CD4-positive, alpha-beta T cell treated with Interleukin-4 for 4 hours (primary cell): ENCODE measurements at places on chromosomes 13 and 19.

- DNase-seq: no peak
These were observed 624.1 kb upstream of the MIR17HG start for GRCh38 chr13:90723381-90723780.

DNA sequence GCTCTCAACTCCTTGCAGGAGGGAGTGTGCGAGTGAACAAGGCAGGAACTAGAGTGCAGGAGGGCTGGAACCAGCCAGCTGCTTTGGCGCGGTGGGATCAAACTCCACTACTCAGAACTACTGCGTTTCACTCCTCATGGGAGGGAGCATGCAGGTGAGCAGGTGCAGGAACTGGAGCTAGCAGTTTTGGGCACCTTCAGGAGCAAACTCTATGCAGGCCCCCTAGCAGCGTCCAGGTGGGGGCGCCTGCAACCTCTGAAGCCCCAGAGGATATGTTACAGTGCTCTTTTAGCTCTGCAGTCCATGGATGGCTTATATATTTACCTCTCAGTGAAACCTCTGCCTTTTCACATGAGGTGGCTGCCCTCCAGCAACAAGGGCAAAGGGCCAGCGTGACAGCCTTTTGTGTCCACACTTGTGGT lies 1303.4 kb downstream of the PCDH9 start:
- no peak for DNase-seq

GRCh38 chr13:77779552-77780272 lies 82.2 kb downstream of the SLAIN1 start:
- peak; percentile 37 for DNase-seq

GRCh38 chr19:13163609-13164342 lies 13.6 kb downstream of the IER2 start:
- no peak for DNase-seq

DNA sequence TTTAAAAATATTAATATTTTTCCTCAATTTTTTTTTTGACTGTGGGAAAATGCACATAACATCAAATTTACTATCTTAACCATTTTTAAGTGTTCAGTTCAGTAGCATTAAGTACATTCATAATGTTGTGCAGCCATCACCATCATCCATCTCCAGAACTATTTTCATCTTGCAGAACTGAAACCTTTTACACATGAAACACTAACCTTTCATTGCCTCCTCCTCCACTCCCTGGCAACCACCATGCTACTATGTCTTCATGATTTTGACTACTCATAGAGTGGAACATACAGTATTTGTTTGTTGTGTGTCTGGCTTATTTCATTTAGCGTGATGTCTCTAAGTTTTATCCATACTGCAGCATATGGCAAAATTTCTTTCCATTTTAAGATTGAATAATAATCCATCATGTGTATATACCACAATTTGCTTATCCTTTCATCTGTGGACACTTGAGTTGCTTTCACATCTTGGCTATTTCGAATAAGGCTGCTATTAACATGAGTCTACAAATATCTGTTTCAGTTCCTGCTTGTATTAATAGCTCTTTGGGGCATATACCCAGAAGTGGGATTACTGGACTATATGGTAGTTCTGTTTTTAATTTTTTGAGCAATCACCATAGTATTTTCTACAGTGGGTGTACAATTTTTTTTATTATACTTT lies 376.4 kb downstream of the MTUS2 start:
- DNase-seq: no peak

GRCh38 chr13:26999499-26999898 lies 172.1 kb downstream of the USP12 start:
- no peak for DNase-seq

DNA sequence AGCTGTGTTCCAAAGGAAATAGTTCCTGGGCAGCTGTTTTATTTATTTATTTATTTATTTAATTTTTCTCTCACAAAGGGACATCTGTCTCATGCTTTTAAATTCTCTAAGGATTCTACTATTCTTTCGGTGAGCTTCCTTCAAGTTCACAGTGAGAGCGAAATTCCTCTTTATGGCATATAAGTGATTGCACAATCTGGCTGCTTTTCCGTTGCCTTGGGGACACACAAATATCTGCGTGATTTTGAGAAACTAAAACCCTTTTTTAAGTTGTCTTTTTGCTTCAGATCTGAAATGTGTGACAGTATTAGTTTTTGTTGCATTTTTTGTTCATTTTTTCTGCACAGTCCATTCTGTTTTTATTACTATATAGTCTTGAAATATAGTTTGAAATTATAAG lies 19.2 kb downstream of the ZNF486 start:
- no peak for DNase-seq

DNA sequence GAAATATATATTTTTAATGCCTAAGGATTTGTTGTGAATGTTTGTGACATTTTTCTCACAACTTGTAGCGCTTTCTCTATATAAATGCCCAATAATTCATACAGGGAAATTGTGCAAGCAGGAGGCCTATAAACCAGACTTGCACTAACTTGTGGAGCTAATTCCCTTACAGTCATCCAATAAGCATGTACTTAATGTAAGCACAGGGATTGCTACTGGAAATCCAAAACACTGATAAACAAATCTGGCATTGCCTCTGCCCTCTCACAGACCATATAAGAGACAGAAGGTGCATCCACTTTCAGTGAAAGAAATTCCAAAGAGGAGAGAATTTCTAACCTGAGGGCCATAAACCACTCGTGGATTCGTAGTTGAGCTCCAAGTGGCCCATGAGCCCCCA lies 518.8 kb downstream of the MYO16 start:
- no peak for DNase-seq

- DNase-seq: no peak
These were observed 3.1 kb downstream of the XRCC1 start for GRCh38 chr19:43572171-43572588.

- no peak for DNase-seq
These were observed 1053.7 kb upstream of the SPRY2 start for GRCh38 chr13:81394640-81395039.

DNA sequence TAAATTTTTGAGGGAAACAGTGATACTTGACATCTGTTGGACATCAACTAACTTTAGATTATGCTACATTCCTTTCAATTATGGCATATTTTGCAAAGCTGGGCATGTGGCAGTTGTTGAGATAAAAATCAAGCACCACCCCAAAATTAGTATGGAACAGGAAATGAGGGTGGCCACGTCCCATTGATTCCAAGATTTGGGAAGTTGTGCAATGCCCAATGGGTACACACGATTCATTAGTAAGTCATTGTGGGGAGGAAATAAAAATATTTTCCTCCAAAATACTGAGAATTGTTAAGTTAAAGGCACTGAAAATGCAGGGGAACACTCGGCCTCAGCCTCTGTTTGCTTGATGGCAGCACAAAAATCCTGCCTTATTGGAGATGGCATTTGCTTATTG lies 7.6 kb downstream of the ERICH6B start:
- DNase-seq: no peak

GRCh38 chr13:51958217-51958547 lies 53.1 kb downstream of the ATP7B start:
- no peak for DNase-seq

DNA sequence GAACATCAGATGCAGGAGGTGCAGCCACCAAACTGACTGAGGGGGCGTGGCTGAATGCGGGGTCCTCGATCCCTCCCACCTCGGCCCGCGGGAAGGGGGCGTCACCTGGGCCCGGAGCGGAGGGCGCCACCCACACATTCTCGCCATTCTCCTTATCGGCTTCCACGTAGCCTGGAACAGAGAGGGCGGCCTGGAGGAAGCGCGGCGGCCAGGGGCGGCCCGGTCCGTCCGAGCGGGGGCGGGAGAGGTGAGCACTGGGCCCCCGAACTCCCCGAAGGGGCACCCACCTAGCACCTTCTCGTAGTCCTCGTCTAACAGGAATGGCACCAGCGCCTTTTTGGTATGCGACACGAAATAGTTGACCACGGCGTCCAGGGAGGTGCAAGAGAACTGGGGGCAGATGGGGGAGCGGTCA lies 11.8 kb downstream of the STAP2 start:
- DNase-seq: no peak

DNA sequence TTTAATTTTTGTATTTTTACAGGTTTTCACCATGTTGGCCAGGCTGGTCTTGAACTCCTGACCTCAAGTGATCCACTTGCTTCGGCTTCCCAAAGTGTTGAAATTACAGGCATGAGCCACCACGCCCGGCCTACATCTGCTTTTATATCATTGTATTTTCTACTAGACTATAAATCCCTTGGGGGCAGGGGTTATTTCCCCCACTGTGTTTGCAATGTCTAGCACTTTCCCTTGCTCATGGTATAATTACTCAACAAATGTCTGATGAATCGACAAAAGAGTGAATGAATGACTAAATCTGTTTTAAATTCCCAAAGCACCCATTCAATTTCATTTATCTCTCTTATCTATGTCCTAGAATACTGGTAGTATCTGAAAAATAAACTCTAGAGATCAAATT lies 244.5 kb upstream of the CSNK1A1L start:
- DNase-seq: no peak

GRCh38 chr13:44385847-44386246 lies 12.2 kb downstream of the SERP2 start:
- no peak for DNase-seq

DNA sequence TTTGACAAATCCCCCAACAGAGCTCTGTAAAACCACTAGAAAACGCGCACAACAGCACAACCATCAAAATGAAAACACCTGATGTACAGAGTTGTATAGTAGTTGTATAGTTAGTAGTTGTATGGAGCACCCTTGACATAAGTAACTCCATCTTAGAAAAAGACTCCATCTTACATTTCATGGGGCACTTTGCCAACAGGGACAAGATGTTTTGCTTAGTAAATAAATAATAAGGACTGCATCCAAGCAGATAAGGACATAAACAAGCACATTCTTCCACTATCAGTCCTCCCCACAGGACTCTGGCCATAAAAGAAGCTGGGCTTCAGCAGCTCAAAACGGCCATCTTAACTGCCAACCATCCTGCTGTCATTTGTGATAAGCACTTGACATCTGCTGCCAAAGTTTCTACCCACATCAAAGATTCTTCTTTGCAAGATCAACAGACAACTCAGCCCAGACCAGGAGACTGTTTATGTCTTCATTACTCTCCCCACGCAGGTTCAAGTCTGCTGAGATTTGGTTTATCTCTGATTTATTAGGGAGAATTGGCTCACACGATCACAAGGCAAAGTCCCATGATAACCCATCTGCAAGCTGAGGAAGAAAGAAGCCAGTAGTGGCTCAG lies 20.7 kb upstream of the ZNF331 start:
- no peak for DNase-seq

DNA sequence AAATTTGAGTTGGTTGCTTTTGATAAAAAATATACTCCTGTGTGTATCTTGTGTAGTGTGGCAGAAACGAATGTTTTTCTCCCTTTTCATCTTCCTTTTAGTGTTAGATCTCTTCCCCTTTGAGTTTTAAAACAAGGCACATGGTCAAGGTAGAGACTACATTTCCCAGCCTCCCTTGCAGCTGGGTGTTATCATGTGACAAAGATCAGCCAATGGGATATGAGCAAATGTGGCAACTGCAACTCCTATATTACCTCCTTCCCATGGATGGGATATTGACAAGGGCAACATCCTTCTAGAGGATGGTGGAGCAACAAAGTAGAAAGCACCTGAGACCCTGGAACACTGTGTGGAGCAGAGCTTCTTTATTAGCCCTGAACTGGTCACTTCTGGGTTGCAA lies 42.4 kb downstream of the ADGRE3 start:
- DNase-seq: no peak

DNA sequence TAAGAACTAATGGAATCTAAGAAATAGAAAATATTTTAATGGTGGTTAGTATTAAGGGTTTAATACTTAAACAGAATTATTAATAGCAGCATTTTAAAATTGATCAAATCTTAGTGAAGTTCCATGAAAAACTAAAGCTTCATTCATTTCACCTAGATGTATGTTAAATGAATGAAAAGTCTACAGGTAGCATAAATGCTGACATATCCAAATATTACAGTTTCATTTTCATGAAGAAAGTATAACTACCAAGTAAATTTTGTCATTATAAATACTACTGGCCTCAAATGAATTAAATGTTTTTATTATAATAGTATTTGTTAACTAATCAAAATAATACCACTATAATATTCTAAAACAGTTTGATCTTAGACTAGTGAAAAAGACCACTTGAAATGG lies 403.3 kb downstream of the LIG4 start:
- no peak for DNase-seq

- no peak for DNase-seq
These were observed 77.2 kb downstream of the TBC1D4 start for GRCh38 chr13:75404726-75405125.

GRCh38 chr13:20128459-20128931 lies 32.4 kb downstream of the GJA3 start:
- no peak for DNase-seq

GRCh38 chr19:58568453-58569130 lies 4.5 kb downstream of the MZF1 start:
- DNase-seq: no peak

GRCh38 chr19:12886969-12887747 lies at the start of gene KLF1:
Gene KLF1, minus strand, starts transcription at chr19:12887201. Its CDS starts 61 bp downstream, at chr19:12887140.
- no peak for DNase-seq

- DNase-seq: no peak
These were observed 21.4 kb downstream of the FOXO1 start for GRCh38 chr13:40644838-40645604.

- no peak for DNase-seq
These were observed 1.3 kb downstream of the PRKD2 start for GRCh38 chr19:46715620-46715974.

DNA sequence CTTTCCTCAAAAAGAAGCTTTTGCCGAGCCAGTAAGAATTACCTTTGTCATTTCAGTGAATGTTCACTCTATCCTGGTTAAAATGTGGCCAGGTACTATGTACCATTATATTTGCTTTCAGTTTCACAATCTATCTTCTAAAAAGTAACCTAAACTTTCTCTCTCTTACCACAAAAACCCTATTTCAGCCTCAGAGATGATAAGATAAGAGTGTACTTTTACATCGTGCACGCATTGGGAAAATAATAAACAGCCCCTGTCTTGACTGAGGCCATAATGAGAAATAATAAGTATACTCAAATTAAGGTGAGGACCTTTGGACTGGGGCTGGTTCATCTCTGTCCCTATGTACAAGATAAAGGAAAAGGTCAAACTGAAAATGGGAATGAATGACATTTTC lies 77.7 kb downstream of the ZNF726 start:
- no peak for DNase-seq

DNA sequence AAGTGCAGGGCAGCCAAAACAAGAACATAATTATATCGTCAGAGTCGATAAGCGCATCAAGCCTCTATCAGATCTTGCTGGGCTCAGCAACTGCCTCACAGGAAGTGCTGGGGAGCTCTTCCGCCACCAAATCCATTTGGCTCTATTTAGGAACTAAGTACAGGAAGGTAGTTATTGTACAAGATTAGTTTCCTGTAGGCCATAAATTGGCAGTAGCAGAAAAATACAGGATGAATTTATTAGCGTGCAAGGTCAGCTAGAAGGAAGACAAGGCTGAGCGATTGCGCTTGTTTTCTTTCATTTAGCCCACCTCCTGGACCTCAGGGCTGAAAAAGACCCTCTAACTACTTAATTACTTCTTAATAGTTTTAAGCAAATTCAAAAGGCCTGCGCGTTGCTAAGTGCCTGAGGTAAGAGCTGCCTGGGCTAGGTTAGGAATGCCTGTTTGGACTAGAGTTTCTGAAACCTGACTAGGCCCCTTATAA lies 118.5 kb downstream of the IRS2 start:
- DNase-seq: no peak
